ENCODE measurements at places on chromosomes 5 and 9.

- no peaks in the 10 kb centered on the region for H3K36me3 ChIP-seq
- no peaks in the 10 kb centered on the region for H3K27me3 ChIP-seq
- DNase-seq = no peak
- peaks cover 9% of the 10 kb centered on the region for H3K4me1 ChIP-seq
- no peak overlapping the region for H3K27ac ChIP-seq
Measured at GRCh38 chr5:154714266-154714986, 40.8 kb upstream of the LARP1 start.

DNA sequence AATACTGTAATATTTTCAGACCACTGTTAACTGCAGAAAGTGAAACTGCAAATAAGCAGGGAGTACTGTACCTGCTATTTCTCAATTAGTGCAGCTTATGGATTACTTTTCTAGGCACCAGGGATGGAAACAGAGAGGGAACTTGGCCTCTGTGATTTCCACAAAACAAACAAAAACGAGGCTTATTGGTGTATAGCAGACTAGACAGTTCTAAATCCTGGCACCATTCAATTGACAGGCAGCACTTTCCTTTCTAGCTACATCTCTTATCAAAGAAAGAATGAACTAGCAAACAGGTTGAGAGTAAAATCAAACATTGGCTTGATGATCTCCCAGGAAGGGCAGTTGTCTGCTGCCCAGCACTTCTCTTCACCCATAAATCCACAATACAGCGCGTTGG lies 16.0 kb upstream of the IL33 start:
- H3K27ac ChIP-seq = no peak overlapping the region
- H3K27me3 ChIP-seq = no peaks in the 10 kb centered on the region
- no peak for DNase-seq

DNA sequence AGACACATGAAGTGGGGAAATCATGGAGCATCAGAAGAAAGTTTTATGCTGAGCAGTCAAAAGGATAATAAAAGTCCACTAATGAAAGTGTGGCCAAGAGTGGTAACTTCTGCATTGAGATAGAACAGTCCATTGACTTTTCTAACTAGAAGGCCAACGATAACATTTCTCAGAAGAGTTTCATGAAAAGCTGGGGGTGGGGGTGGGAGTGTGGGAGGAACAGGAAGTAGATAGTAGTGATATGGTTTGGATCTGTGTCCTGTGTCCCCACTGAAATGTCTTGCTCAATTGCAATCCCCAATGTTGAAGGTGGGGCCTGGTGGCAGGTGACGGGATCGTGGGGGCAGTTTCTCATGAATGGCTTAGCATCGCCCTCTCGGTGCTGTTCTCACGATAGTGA lies 36.2 kb upstream of the SNAPC3 start:
- no peaks in the 10 kb centered on the region for H3K4me1 ChIP-seq
- no peak overlapping the region for H3K27ac ChIP-seq
- H3K4me3 ChIP-seq = no peak overlapping the region

GRCh38 chr9:35522187-35522586 lies 32.3 kb downstream of the RUSC2 start:
- H3K4me1 ChIP-seq = peaks cover 8% of the 10 kb centered on the region
- H3K27ac ChIP-seq = no peak overlapping the region
- H3K36me3 ChIP-seq = no peaks in the 10 kb centered on the region
- no peak overlapping the region for H3K4me3 ChIP-seq

DNA sequence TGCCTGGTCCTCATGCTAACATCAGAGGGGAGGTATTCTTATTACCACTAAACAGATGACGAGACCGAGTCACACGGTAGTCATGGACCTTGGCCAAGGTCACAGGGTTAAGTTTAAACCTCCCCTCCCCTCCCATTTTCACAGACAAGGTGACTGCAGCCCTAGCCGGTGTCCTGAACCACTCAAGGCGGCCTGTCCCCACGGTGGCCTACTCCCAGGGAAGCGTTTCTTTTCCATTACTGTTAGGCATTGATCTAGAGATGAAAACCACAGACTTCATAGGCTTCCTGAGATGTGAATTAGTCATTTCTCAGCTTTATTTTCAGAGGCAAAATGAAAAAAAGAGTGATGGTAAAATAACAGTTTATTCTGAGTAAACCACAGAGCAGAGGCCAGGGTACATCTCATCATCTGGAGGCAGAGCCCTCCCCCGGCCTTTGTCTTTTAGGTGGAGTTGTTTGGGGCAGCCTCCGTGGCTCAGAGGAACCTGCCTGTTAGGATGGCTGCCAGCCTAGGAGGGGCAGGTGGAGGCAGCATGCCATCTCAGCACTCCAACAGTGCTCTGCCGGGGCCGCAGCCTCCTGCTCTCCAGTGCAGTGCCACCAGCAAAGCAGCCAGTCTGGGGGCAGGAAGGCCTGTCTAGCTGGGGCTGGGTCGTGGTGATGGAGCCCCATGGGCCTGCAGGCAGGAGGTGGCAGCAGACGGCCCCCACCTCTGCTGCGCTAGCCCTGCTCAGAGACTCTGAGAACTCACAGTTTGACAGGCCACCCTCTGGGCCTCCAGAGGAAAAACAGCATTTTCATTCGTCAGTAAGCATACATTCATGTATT lies 71.2 kb downstream of the RAPGEF1 start:
- H3K4me3 ChIP-seq = no peak overlapping the region
- H3K4me1 ChIP-seq = peaks cover 10% of the 10 kb centered on the region
- DNase-seq = no peak
- no peaks in the 10 kb centered on the region for H3K27me3 ChIP-seq
